ENCODE measurements at places on chromosomes 2 and 18.
A peak's percentile ranks its signal among the peaks of the same experiment; 100 is the strongest.

- DNase-seq = no peak
Observed at GRCh38 chr2:186523791-186524190, 37.7 kb downstream of the ZC3H15 start.

GRCh38 chr2:230976671-230977171 is 19.2 kb upstream of the SPATA3 start:
- no peak for DNase-seq

DNA sequence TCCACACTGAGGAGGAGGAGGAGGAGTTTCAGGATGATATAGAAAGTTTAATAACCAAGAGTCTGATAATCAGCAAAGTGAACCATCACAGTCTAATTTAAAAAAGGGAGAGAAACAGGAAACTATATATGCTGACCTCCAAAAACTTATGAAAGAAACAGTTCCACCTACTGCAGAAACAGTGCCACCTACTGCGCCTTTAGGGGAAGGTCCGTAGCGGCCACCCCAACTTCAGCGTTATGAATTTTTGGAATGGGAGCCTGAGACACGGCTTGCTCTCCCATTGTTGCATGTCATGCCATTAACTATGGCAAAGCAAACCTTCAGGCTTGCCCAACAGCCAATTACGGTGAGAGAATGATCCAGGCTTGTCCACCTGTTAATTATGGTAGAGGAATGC is 1719.2 kb upstream of the LRRTM1 start:
- no peak for DNase-seq

- DNase-seq = no peak
Observed at GRCh38 chr18:34647251-34647650, 62.8 kb upstream of the DTNA start.

- DNase-seq = no peak
Observed at GRCh38 chr2:161836664-161837063, 212.4 kb downstream of the SLC4A10 start.

DNA sequence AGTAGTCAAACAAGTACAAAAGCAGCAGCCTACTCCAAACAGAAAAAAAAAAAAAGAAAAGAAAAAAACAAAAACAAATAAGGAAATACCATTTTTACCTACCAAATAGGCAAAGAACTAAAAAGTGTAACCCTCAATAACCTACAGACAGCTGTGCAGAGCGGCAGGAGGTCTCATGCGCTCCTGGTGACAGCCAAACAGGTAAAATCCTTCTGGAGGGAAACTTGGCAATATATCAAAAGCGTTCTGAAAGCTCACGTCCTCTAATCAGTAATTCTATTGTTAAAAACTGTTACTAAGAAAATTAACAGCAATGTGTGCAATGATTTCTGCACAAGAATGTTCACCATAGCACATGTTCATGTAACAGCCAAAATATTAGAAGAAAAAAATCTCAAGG is 105.6 kb downstream of the AFF3 start:
- no peak for DNase-seq

GRCh38 chr2:113212245-113213060 is 38.7 kb downstream of the PSD4 start:
- peak; percentile 68 for DNase-seq

DNA sequence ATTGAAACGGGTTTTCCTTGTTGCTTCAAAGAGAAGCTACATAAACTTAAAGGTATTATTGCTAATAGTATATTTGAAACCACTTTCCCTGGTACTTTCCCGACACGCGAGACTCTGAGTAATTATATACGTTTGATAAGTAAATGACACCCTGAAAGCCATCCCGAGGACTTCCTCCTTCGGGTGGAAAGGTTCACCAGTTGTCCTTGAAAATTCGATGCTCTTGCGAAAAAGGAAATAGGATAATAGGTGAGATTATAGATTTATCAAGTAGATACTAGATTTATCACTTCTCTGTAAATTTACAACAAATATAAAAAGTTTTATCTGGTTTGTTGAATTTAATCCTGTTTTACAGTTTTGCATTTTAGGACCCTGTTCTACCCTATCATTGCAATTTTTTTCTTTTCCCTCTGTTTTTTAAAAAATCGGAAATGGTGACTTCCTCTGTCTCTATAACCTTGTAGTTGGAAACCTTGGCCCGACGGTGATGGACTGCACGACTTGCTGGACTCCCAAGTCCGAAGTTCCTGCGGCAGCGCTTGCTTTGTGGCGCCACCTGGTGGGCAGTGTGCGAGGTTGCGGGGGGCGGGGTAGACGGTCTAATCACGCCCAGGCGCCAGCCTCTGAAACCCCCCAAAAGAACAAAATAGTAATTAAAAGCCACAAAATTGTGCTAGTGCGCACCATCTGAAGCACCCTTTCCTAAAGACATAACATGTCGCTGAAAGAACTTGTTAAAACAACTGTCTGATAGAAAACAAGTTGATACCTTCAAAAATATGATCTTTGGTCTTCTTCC is 972 bp upstream of the DLX2 start:
- DNase-seq = peak; percentile 93

DNA sequence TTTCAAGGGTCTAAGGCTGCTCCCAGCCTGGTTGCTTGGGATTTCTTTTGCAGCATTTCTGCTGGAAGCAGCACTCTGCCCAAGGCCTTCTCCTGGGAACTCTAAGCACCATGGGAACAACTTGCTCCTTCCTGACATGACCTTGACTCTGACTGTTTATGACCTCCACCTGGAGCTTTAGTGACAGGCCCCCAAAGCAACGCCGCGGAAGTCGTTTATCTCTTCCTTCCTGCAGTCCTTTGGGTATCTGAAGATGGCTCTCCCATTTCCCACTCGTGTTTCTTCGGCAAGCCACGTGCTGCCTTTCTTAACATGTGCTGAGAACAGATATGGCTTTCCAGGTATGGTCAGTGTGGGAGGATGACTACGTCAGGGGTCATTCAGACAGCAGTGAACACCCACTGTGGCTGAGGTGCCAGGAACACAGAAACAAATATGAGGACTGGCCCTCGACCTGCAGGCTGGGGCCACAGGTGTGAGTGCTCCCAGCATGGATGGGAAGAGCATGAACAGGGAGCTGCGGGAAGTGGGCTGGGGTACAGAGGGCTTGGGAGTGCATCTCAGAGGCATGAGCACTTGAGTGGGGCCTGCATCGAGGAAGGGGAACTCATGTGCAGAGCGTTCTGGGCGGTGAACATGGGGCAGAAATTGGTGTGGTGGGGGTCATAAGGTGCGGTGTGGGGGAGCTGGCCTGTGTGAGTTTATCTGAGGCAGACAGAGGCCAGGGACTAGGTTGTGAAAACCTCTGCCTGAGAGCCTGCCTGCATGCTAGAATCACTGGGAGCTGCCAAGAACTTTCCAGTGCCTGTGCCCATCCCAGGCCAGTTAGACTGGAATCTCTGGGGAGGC is 140.5 kb downstream of the TSN start:
- DNase-seq = no peak

DNA sequence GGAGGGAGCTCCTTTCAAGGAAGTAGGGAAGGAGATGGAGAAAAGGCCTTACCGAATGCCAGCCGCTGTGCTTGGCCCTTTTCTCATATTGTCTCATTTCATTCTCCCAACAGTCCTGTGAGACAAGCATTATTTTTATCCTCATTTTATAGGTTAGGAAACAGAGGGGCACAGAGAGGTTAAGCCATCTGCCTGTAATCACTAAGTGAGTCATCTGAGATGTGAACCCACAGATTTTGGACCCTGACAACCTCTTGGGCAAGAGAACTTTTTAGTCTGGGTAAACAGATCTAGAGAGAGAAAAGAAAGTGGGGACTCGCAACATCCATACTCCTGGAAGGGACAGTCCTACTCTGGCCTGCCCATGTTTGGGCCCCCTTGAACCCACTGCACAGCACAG is 91.7 kb upstream of the LCLAT1 start:
- no peak for DNase-seq

DNA sequence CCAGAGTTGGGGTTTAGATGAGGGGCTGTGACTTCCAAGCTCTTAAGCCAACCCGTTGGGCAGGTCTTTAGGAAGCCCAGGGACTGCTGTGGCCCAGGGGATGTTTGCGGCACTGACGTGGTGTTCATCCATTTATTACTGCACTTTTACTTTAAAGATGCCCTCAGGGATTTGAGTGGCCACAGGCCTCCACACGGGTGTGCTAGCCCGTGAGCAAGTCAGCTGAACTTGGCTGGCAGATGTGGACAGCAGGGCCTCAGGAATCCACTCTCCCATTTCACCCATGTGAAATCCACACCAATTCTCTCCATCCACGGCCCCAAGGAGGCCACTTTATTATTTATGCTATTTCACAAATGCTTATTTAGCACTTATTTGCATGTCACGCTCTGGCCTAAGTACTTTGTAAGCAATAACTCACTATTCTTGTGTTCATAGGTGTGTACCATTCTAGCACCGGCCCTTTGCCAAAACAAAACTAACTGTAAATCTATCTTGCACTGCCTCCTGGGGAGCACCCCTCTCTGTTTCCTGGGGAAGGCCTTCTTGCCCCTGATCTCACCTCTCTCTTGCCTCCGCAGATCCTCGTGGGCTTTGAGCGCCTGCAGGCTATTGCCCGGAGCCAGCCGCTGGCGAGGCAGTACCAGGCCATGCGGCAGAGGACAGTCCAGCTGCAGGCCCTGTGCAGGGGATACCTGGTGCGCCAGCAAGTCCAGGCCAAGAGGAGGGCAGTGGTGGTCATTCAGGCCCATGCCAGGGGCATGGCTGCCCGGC is 39.1 kb upstream of the GPR17 start:
- no peak for DNase-seq

GRCh38 chr2:206696910-206697309 is 21.3 kb downstream of the DYTN start:
- no peak for DNase-seq

GRCh38 chr18:3450012-3450798 is at the start of gene TGIF1:
Gene TGIF1 (plus strand): TSS chr18:3450172. CDS start chr18:3450490, 318 bp downstream.
- DNase-seq = peak; percentile 89

DNA sequence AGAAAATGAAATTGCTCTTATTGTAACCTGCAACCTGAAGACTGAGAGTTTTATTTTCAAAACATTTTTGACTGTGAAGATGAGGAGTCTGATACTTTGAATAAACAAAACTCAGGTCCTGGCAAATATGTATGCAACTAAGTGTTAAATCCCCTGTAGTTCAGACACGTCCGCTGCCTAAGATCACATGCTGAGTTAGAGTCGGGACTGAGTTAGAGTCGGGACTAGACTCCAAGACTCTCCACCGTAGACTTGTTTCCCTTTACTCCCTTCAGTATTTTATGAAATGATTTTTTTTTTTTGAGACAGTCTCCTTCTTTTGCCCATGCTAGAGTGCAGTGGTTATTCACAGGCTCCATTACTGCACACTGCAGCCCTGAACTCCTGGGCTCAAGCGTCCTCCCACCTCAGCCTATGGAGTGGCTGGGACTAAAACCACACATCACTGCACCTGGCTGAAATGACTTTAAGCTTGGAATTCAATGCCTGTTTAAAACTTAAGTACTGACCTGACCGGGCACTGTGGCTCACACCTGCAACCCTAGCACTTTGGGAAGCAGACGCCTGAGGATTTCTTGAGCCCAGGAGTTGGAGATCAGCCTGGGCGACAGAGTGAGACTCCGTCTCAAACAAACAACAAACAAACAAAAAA is 28.0 kb upstream of the PMAIP1 start:
- no peak for DNase-seq

- DNase-seq = no peak
Observed at GRCh38 chr2:181158427-181158826, 178.0 kb downstream of the UBE2E3 start.

GRCh38 chr2:212892193-212892592 is 259.2 kb downstream of the IKZF2 start:
- DNase-seq = no peak

DNA sequence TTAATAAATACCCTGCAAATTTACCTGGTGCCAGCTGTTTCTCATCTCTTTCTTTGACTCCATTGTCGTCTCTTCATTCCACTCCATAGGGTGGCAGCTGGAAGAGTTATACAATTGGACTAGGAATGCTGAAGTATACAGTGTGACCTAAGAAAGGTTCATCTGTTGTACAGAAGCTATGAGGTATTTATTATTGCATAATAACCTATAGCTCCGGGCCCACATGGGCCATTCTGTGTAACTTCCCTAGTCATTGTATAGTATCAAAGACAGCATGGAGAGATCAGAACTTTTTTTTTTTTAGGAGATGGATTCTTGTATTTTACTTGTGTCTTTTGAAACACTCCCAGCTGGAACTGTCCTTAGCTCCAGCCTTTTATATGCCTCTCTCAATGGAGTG is 26.2 kb downstream of the BMP10 start:
- DNase-seq = no peak

DNA sequence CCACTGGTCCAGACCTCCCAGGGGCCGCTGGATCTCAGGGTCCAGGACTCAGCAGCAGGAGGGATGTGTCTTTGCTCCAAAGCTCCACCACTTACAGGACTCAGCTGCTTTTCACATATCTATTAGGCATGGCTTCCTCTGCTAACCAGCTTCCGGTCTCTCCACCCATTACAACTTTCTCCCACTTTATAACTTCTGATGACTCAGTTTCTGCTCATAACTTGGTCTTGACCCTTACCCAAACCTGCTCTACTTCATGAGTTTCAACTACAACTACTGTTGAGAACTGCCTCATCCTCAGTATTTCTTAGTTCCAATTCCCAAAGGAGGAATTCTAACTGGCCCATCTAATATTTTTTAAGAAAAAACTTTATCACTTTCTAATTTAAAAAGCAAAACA is 17.2 kb downstream of the SULT1C2 start:
- DNase-seq = no peak

- DNase-seq = no peak
Observed at GRCh38 chr18:45019469-45019868, 338.8 kb downstream of the SETBP1 start.

GRCh38 chr2:127278959-127279358 is 15.0 kb downstream of the ERCC3 start:
- no peak for DNase-seq

DNA sequence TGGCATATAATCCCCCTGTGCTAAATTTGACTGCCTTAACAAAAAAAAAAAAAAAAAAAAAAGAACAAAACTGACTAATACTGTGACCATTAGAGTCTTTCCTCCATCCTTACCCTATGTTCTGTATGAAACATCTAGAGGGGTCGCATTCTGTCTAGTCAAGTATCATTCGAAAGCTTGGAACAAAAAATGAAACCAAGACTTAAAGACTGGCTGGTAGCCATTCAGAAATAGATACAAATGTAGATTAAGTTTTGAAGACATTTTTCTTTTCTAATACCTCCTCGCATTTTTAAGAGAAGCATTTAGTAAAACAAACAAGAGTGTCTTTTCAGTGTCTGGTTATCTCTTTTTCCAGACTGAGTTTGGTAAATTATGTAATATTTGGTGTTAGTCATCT is 66.7 kb downstream of the SPATS2L start:
- DNase-seq = no peak

- DNase-seq = no peak
Observed at GRCh38 chr2:205670292-205670691, 12.0 kb upstream of the NRP2 start.

- DNase-seq = no peak
Observed at GRCh38 chr2:3618367-3618766, 23.5 kb downstream of the COLEC11 start.

Measured in retina (tissue), 1 donor.